ENCODE measurements at places on chromosomes 2 and 18. TPM values are rescaled to one million over a fixed set of nuclear protein-coding genes. Genes with fewer than 3 reads are reported as not detected.

The CDH2 gene
- 45.0 TPM for total RNA-seq

The TFCP2L1 gene
- total RNA-seq: 0.16 TPM

The PARD6G gene
- total RNA-seq: 30.8 TPM

The NEU2 gene
- total RNA-seq: not detected

The GCFC2 gene
- 34.6 TPM for total RNA-seq

The ACADL gene
- total RNA-seq: 13.2 TPM

GRCh38 chr2:209834767-209835166 is 63.1 kb downstream of the UNC80 start:
- no peak for DNase-seq
- no peaks in the 10 kb centered on the region for H3K4me1 ChIP-seq
- no peaks in the 10 kb centered on the region for H3K27me3 ChIP-seq
- no peak overlapping the region for H3K27ac ChIP-seq

DNA sequence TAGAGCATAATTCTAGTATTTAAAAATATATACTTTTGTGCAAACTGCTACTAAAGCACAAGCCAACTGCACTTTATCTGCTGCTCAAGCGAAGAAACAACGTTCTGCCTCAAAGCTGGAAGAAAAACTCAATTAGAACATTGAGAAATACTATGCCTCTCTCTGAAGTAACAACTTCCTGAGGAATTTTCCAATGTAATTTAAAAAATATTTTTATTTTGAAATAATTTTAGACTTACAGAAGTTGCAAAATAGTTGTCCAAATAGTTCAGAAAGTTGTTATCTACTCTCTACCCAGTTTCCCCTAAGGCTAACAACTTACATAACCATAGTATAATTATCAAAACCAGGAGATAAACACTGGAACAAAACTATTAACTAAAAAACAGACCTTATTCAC is 12.3 kb upstream of the POLI start:
- no peak overlapping the region for H3K27ac ChIP-seq
- H3K4me3 ChIP-seq: no peak overlapping the region
- peaks cover 49% of the 10 kb centered on the region for H3K4me1 ChIP-seq

GRCh38 chr2:159890551-159891266 is 92.7 kb upstream of the CD302 start:
- H3K4me3 ChIP-seq: no peak overlapping the region
- no peaks in the 10 kb centered on the region for H3K36me3 ChIP-seq
- peaks cover 8% of the 10 kb centered on the region for H3K4me1 ChIP-seq
- no peak overlapping the region for H3K27ac ChIP-seq
- no peak for DNase-seq
- H3K27me3 ChIP-seq: peaks cover 25% of the 10 kb centered on the region

DNA sequence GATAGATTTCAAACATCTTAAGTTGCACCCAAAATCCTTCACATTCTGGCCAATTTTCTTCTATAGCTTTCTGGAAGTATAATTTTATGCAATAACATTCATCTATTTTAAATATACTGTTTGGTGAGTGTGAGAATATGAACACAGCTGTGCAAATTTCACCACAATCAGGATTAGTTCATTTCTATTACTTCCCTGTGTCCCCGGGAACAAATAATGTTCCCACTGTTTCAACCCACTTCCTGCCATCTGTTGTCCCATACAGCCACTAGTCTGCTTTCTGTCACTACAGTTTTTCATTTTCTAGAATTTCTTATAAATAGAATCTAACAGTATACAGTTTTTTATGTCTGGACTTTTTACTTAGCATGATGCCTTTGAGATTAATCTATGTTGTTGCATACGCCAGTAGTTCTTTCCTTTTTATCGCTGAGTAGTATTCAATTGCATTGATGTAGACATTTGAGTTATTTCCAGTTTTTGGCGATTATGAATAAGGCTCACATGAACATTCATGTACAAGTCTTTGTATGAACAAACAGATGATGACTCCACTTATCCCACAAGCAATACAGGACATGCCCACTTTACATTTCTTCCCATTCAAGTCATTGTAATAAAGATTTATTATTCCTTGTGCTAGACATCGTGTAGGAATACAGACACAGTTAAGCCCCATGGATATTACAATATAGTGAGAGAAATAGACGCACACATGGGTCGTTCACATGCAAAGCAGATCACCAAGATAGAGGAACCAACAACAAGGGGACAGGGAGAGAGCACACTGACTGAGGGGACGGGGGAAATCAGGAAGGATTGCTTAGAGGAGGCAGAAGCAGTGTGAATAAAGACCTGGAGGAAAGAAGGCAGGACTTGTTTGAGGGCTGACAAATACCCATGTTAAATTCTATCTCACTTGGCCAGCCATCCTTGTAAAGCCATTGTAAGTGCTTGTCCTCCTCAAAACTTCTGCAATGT is 72.9 kb upstream of the PAX8 start:
- peaks cover 23% of the 10 kb centered on the region for H3K27me3 ChIP-seq
- H3K4me1 ChIP-seq: peaks cover 18% of the 10 kb centered on the region
- no peaks in the 10 kb centered on the region for H3K36me3 ChIP-seq
- no peak overlapping the region for H3K4me3 ChIP-seq
- H3K27ac ChIP-seq: no peak overlapping the region

- H3K27ac ChIP-seq: no peak overlapping the region
- peaks cover 6% of the 10 kb centered on the region for H3K4me1 ChIP-seq
- no peaks in the 10 kb centered on the region for H3K36me3 ChIP-seq
- H3K4me3 ChIP-seq: no peak overlapping the region
- no peak for DNase-seq
These were observed 19.9 kb upstream of the BCL2L11 start for GRCh38 chr2:111100765-111101162.

DNA sequence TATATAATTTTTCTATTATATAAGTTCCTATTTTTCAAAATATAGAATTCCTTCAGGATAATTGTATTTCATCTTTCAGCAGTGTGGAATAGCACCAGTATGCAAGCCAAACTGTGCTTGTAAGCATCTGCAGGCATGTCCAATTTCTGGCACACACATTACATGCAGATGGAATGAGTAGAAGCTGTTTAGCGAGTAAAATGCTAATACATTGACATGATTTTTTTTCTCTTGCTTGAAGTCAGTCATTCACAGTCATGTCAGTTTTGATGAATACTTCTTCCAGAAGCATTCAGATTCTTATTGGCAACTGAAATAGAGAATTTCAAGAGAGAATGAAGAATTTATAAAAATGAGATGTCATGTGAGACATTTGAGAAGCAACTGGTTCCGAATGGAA is 109.4 kb downstream of the CERS6 start:
- no peak for DNase-seq
- peaks cover 29% of the 10 kb centered on the region for H3K36me3 ChIP-seq

GRCh38 chr2:180934911-180935310 is 45.5 kb upstream of the UBE2E3 start:
- no peak for DNase-seq
- H3K27me3 ChIP-seq: peaks cover 2% of the 10 kb centered on the region
- H3K36me3 ChIP-seq: no peaks in the 10 kb centered on the region
- no peak overlapping the region for H3K27ac ChIP-seq

- H3K27ac ChIP-seq: no peak overlapping the region
- H3K4me3 ChIP-seq: no peak overlapping the region
- H3K27me3 ChIP-seq: peaks cover 4% of the 10 kb centered on the region
- peaks cover 5% of the 10 kb centered on the region for H3K4me1 ChIP-seq
- no peaks in the 10 kb centered on the region for H3K36me3 ChIP-seq
These were observed 46.0 kb upstream of the MBP start for GRCh38 chr18:77178559-77178958.

DNA sequence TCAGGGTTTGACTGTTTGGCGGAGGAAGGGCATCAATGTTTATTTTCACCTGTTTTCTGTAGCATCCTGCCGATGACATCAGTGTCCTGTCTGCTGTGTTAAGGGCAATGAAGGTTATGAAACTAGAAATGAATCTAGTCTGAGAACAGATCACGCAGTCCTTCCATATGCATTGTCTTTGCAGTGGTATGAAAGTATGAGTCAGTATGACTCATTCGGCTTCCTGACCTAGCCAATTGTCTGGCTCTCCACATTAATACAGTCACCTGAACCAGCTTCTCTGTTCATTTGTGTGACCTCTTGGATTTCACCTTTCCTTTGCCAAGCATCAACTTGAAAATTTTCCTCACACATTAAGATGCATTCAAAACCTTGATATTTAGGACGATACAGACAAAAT is 353.8 kb downstream of the RND3 start:
- H3K4me1 ChIP-seq: peaks cover 73% of the 10 kb centered on the region
- H3K27ac ChIP-seq: peak overlapping the region; percentile 85
- no peaks in the 10 kb centered on the region for H3K27me3 ChIP-seq
- H3K4me3 ChIP-seq: no peak overlapping the region
- H3K36me3 ChIP-seq: no peaks in the 10 kb centered on the region

- H3K4me1 ChIP-seq: no peaks in the 10 kb centered on the region
- H3K4me3 ChIP-seq: no peak overlapping the region
- H3K27ac ChIP-seq: no peak overlapping the region
- H3K36me3 ChIP-seq: no peaks in the 10 kb centered on the region
These were observed 80.3 kb upstream of the TSPYL6 start for GRCh38 chr2:54336136-54336976.

- H3K4me1 ChIP-seq: peaks cover 4% of the 10 kb centered on the region
- H3K36me3 ChIP-seq: peaks cover 15% of the 10 kb centered on the region
- DNase-seq: no peak
- H3K27me3 ChIP-seq: no peaks in the 10 kb centered on the region
- no peak overlapping the region for H3K4me3 ChIP-seq
- H3K27ac ChIP-seq: no peak overlapping the region
These were observed 52.3 kb downstream of the ZNF521 start for GRCh38 chr18:25299426-25300300.

GRCh38 chr18:6311456-6312215 is 103.1 kb downstream of the L3MBTL4 start:
- H3K27ac ChIP-seq: no peak overlapping the region
- H3K4me1 ChIP-seq: no peaks in the 10 kb centered on the region
- no peak overlapping the region for H3K4me3 ChIP-seq

DNA sequence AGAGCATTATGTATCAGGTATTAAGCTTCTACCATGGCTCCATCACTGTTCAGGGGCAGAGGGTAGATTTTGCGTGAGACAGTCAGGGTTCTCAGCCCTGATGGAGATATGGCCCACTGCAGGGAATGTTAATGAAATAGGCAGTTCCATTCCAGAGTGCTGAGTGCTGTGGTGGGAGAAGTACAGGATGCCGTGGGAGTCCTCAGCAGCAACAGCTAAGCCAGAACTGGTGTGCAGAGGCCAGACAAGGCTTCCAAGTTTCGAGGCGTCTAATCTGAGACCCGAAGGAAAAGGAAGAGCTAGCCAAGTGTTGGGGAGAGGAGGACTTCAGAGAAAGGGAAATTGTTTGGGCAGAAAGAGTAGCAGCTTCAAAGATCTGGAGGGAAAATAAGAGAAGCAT is 30.2 kb upstream of the MAPRE2 start:
- no peaks in the 10 kb centered on the region for H3K36me3 ChIP-seq
- no peak overlapping the region for H3K4me3 ChIP-seq
- H3K27ac ChIP-seq: no peak overlapping the region
- no peaks in the 10 kb centered on the region for H3K27me3 ChIP-seq
- DNase-seq: no peak

GRCh38 chr2:43851011-43851980 is 12.5 kb downstream of the ABCG8 start:
- no peak overlapping the region for H3K4me3 ChIP-seq
- H3K27ac ChIP-seq: no peak overlapping the region
- no peaks in the 10 kb centered on the region for H3K4me1 ChIP-seq
- no peaks in the 10 kb centered on the region for H3K36me3 ChIP-seq
- peak; percentile 29 for DNase-seq

GRCh38 chr2:38202713-38203445 is 126.9 kb upstream of the CYP1B1 start:
- peak overlapping the region; percentile 75 for H3K27ac ChIP-seq
- no peak overlapping the region for H3K4me3 ChIP-seq
- no peak for DNase-seq
- peaks cover 37% of the 10 kb centered on the region for H3K4me1 ChIP-seq
- no peaks in the 10 kb centered on the region for H3K36me3 ChIP-seq

GRCh38 chr2:70746094-70746974 is 21.7 kb downstream of the ADD2 start:
- H3K27ac ChIP-seq: no peak overlapping the region
- H3K27me3 ChIP-seq: peaks cover 15% of the 10 kb centered on the region
- no peaks in the 10 kb centered on the region for H3K4me1 ChIP-seq
- H3K4me3 ChIP-seq: no peak overlapping the region
- no peaks in the 10 kb centered on the region for H3K36me3 ChIP-seq

- peaks cover 70% of the 10 kb centered on the region for H3K4me1 ChIP-seq
- no peak for DNase-seq
These were observed 30.9 kb downstream of the SKA1 start for GRCh38 chr18:50405582-50406271.

GRCh38 chr2:9941996-9942390 is 9.5 kb upstream of the GRHL1 start:
- no peak for DNase-seq
- H3K4me3 ChIP-seq: no peak overlapping the region
- peaks cover 38% of the 10 kb centered on the region for H3K4me1 ChIP-seq
- H3K27ac ChIP-seq: peak overlapping the region; percentile 48
